ENCODE measurements at places on chromosomes 7 and 10. TPM values are rescaled to one million over a fixed set of nuclear protein-coding genes. Genes with fewer than 3 reads are reported as not detected.

DNA sequence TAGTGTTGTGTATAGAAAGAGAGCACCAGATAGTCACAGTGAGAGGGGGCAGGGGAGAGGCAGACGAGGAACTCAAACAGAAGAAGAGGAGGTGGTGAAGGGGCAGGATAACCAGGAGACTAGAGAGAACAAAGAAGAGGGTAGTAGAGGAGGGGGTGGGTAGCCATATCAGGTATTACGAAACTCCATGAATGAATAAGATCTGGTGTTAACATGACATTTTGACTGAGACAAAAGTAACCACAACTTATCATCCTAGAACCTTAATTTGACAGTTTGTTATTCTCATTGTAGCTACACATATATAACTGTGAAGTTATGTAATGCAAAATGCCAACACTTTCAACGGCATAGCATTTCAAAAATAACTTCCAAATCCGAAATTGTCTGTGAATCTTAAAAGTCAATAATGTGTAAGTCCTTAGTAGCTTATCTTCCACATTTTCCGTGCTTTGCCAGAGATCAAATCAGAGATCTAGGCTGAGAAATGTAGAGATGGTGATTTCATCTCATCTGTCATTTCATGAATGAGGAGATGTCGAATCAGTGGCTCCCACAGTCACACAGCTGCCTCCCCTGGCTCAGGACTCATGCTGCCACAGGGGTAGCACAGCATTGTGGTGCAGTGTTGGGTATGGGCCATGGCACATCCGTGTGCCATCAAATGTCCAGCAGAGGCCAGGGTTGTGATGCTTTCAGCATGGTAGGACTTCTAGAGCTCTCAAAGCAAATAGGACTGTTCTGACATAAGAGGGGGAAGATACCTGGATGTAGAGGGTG, 202.1 kb downstream of the HECW1 start:
- peak; percentile 10 for DNase-seq

DNA sequence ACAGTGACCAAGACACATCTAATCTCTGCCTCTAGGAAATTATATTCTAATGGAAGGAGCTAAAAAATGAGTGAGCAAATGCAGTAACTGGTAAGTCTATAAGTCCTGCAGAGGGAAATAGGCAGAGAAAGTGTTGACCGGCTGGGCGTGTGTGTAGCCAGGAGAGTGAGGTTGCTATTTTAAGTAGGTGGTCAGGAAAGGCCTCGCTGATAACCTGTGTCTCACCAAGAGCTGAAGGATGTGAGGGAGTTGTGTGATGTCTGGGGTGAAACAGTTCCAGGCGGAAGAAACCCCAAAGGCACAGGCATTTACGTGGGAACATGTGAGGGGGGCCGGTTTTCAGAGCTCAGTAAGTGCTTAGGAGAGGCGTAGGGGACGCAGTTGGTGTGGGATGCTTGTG, 54.8 kb downstream of the BAMBI start:
- no peak for DNase-seq

The CDK1 gene
- 0.64 TPM for total RNA-seq

DNA sequence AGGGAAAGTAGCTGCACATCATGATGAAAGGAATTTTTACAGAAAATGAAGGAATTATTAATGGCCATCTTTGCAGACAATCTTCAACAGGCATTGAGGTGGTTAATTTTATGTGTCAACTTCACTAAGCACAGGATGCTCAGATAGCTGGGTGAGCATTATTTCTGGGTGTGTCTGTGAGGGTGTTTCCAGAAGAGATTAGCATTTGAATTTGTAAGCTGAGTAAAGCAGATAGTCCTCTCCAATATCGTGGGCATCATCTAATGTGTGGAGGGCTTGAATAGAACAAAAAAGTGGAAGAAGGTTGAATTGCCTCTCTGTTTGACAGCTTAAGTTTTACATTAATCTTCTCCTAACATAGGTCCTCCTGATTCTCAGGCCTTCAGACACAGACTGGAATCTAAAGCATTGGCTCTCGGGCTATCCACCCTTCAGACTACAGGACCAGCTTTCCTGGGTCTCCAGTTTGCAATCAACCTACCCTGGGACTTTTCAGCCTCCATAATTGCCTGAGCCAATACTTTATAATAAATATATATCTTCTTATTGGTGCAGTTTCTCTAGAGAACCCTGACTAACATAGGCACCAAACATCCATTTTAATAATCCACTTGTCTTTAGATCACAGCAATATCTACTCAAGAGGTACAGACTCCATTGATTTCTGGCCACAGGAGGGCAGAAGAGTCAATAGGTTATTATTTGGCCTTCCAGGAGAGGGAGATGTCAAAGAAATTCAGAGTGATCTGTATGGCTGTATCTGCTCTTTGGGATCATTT, 10.5 kb upstream of the CRPPA start:
- DNase-seq = peak; percentile 53

- DNase-seq = no peak
Observed at GRCh38 chr10:120883071-120883470, 31.9 kb downstream of the WDR11 start.

GRCh38 chr10:23081891-23082290, 13.5 kb upstream of the MSRB2 start:
- DNase-seq = no peak

GRCh38 chr7:22827563-22827962, 4.9 kb upstream of the TOMM7 start:
- no peak for DNase-seq

- peak; percentile 97 for DNase-seq
Observed at GRCh38 chr7:7719236-7719635, 829 bp upstream of the RPA3 start.

The LLCFC1 gene
- total RNA-seq = not detected

GRCh38 chr7:25007668-25008067, 27.7 kb upstream of the OSBPL3 start:
- no peak for DNase-seq

The IGF2BP3 gene
- 4.6 TPM for total RNA-seq

GRCh38 chr7:33091111-33091531, 18.1 kb downstream of the RP9 start:
- peak; percentile 91 for DNase-seq

The ZNF33B gene
- total RNA-seq = 22.6 TPM

The MACC1 gene
- total RNA-seq = 19.2 TPM

DNA sequence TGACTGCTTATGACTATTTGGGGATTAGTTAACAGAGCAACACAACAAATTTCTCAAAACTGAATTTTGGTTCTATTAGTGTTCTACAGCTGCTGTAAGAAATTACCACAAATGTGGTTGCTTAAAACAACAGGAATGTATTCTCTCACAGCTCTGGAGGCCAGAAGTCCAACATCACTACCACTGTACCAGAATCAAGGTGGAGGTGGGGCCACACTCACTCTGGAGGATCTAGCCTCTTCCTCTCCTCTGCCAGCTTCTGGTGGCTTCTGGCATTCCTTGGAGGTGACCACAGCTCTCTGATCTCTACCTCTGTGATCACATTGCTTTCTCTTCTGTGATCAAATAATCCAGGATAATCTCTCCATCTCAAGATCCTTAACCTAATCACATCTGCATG, 194.7 kb upstream of the BMPER start:
- no peak for DNase-seq

GRCh38 chr7:12650080-12650479, 37.4 kb upstream of the ARL4A start:
- no peak for DNase-seq

- DNase-seq = no peak
Observed at GRCh38 chr10:5507649-5508131, 8.3 kb upstream of the CALML5 start.

GRCh38 chr10:117734731-117735405, 192.3 kb downstream of the EMX2 start:
- no peak for DNase-seq

- peak; percentile 88 for DNase-seq
Observed at GRCh38 chr10:31004611-31005193, 27.0 kb downstream of the ZNF438 start.

DNA sequence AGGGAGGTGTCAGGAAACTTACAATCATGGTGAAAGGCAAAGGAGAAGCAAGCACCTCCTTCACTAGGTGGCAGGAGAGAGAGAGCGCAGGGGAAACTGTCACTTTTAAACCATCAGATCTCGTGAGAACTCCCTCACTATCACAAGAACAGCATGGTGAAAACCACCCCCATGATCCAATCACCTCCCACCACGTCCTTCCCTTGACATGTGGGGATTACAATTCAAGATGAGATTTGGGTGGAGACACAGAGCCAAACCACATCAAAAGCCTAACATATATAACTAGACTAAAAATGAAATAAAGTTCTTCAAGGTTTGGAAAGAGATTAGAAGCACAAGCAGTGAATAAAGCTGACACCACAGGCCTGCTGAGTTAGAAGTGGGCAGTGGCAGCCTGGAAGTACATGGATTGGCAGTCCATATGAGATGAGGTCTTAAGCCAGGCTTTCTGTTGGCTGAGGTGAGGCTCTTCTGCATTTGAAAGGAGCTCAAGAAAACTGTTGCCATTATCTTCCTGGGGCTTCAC, 96.4 kb upstream of the MDFIC start:
- DNase-seq = no peak

DNA sequence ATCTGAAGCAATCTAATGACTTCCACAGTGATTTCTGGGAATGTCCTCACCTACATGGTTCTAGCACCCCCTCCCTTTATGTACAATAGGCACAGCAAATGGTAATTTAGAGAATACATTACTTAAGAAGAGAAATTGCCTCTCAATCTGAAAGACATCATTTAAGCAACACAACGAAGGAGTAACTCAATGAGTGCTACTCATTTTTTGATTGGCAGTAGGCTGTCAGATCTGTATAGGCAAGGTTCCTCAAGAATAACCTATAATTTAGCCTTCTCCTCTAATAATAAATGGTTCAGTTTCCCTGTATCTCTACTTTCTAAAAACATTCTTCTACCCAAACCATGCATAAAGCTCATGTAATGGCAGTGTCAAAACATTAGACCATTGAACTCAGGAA, 30.6 kb upstream of the SEMA3C start:
- DNase-seq = no peak

The SPDYE1 gene
- not detected for total RNA-seq

GRCh38 chr10:87518937-87519336, 14.2 kb downstream of the MINPP1 start:
- DNase-seq = no peak

DNA sequence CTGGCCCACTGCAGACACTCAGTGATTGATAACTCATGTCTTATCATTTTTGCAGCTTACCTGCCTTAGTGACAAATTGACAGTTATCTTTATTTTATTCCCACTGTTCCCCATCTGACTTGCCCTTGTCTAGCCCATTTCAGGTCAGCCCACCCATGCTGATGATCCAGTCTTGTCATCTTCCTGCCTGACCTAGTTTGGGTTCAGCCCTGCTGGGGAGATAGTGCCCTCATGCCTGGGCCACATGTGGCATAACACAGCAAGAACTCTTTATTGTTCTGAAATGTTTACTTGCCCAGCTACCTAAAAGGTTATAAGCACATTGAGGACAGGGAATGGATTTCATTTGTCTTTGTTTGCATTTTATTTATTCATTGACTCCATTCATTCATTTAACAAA, 75.6 kb downstream of the ENTPD1 start:
- no peak for DNase-seq

- DNase-seq = no peak
Observed at GRCh38 chr10:123367195-123367594, 213.0 kb downstream of the BUB3 start.

GRCh38 chr10:14302035-14302434, 28.7 kb downstream of the FRMD4A start:
- DNase-seq = peak; percentile 18

DNA sequence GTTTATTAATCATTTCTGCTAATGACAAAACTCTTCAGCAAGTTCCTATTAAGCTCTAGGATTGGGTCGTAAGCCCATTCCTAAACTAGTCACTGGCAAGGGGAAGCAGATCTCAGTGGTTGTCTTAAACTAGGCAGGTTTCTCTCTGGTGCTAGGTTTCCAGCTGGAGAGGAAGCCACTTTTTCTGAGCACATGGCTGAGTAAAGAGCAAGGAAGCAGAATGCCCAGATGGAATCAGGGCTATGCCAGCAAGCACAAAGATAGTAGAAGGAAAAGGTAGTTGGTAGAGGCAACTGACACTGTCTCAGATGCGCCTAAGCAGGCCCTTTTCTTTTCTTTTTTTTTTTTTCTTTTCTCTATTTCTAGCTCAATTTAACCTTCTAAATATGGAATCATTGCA, 224.9 kb downstream of the EXOC4 start:
- DNase-seq = no peak

GRCh38 chr10:77884181-77884580, 42.4 kb downstream of the DLG5 start:
- no peak for DNase-seq

The PGAM2 gene
- total RNA-seq = 0.53 TPM

GRCh38 chr10:91796331-91797047, 1.7 kb upstream of the TNKS2 start:
- peak; percentile 45 for DNase-seq

GRCh38 chr10:103812432-103812831, 42.9 kb downstream of the SH3PXD2A start:
- no peak for DNase-seq

DNA sequence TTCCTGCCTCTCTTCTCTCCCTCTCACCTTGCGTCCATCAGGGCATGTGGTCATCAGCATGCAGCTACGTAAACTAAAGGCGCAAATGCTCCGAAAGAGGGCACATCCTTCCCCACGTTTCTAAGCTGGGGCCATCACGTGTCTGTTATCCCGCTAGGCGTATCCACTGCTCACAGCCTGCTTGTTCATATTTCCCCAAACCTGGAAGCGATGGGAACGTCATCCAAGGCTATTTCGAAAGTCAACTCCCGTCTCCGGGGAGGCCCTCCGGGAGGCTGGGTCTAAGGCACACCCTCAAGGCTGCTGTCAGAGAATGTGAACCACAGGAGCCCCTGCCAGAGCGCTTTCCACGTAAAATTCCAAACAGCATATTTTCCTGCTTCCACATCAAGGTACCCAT, 199.2 kb downstream of the DIP2C start:
- DNase-seq = no peak

The ZNF25 gene
- 7.2 TPM for total RNA-seq

- DNase-seq = no peak
Observed at GRCh38 chr10:97163181-97163580, 22.6 kb downstream of the SLIT1 start.

The SLC26A5 gene
- total RNA-seq = not detected

- DNase-seq = no peak
Observed at GRCh38 chr10:71072131-71072822, 140.1 kb upstream of the UNC5B start.

- DNase-seq = no peak
Observed at GRCh38 chr10:108003061-108003460, 838.6 kb upstream of the SORCS1 start.

The C7orf33 gene
- total RNA-seq = not detected

The TAS2R4 gene
- total RNA-seq = 1.8 TPM

DNA sequence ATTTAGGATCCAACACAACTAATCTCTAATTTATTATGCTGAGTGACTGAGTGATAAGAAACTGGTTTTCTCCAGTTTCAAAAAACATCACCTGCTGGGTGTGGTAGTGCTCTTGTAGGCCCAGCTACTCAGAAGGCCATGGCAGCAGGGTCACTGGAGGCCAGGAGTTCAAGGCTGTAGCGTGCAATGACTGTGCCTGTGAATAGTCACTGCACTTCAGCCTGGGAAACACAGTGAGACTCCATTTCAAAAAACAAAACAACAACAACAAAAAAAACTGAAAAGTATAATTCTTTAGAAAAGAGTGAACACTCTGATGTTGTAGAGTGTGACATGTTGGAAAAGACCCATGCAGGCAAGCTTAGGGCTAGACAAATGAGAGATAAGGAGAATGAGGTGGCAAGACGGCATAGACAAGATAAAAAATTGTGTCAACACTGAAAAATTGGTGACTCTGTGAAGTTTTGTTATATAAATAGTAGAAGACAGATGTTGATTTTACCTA, 150.1 kb upstream of the GPR22 start:
- DNase-seq = no peak

The PPP1R3A gene
- total RNA-seq = not detected

GRCh38 chr10:31669357-31669756, 259.3 kb downstream of the ARHGAP12 start:
- no peak for DNase-seq

The AUTS2 gene
- 9.5 TPM for total RNA-seq

All from bronchial epithelial cell (primary cell).